ENCODE measurements at places on chromosomes 5 and 9.

- DNase-seq: no peak
These were observed 128.1 kb upstream of the NUDT12 start for GRCh38 chr5:103690676-103691075.

DNA sequence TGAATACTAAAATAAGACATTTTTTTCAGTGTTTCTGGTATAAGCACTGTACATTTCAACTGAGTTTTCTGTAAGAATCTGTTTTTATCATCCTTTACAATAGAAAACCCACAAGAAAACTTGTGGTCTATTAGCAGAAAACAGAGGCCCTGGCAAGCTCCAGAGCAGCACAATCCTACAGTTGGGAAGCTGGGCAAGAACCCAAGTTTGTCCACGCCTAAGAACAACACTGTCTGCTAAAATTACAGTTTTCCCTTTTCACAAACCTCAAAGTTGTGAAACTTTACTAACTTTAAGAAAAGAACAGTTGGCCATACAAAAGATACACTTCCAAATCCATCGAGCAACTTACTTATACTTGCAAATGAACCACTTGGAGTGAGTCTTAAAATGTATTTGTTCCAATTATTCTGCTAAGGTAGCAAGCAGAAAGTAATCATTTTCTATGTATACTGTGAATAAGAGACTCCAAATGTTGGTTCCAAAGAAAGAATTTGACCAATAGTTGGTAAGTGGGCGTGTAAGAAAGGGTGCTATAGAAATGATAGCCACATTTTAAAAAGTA is 982.0 kb upstream of the ARRDC3 start:
- DNase-seq: no peak

DNA sequence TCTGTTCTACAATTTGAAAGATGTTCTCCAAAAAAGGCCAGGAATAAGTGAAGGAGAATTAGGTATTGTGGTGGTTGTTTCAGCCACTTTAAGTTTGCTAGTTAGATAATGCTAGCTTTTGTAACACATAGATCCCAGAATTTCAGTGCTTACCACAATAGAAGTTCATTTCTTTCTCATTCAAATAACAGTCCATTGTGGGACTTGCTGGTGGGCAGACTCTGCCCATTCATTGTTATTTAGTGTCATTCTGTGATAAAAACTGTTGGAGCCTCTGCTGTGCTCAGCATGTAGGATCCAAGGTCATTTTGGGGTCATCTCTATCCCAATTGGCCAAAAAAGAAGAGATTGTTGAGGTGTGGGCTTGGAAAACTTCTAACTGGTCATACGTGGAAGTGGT is 106.8 kb downstream of the CCDC192 start:
- DNase-seq: no peak

DNA sequence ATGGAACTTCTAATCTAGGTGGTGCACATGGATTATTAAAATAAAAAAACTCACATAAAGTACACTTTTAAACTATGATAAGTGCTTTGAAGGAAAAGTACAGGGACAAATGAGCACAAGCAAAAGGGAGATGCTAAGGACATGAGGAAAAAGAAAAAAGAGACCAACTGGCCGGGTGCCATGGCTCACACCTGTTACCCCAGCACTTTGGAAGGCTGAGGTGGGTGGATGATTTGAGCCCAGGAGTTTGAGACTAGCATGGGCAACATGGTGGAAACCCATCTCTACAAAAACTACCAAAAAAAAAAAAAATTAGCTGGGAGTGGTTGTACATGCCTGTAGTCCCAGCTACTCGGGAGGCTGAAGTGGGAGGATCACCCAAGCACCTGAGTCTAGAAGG is 67.1 kb downstream of the SH3TC2 start:
- DNase-seq: no peak

- DNase-seq: no peak
These were observed 62.3 kb downstream of the HMCN2 start for GRCh38 chr9:130327781-130328348.

DNA sequence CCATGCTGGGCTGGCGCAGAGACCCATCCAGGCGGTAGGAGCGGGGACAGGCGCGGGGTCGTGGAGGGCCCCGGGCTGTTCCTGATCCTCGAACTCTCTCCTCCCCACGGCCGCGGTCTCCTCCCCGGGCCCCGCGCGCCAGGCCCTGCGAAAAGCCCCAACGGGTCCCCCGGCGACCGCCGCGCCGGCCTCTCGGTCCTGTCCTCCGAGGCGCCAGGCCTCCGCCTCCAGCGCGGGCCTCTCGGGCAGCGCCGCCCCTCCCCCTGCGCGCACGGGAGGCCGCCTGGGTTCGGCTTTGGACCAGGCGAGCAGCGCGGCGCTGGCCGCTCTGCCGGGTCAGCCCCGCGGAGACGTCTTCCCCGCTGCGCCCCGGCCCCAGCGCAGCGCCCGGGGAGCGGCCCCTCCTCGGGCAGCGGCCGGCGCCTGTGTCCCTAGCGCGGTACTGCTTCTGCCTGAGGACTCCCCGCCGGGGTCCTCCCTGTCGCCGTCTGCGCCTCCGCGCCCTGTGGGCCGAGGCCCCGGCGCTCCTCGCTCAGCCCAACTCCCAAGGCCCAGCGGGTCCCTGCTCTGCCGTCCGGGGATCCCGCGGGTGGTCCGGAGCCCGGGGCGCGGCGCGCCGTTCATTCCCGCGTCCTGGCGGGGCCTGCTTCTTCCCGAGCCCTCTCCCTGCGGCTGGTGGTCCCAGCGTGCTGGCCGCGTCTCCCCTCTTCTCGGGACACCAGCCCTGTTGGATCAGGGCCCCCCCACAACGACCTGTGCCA is 13.4 kb downstream of the COL23A1 start:
- DNase-seq: no peak

GRCh38 chr9:4095484-4095883 is 204.4 kb downstream of the GLIS3 start:
- DNase-seq: no peak

DNA sequence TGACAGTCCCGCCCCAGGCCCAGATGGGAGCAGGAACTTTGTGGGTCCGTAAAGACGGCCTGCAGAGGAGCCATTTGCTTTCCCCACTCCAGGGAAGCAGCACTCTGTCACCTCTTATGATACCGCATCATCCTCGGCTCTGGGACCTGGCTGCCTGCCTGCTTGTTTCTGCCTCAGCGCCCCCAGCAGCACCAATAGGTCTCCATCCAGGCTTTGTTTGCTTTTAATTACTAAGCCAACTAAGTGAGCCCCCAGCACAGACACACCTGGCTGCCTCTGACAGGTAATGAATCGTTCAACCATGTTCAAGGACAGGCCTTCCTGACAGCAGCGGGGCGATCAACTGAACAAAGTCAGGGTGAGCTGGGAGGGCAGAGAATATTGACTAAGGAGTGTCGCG is 141.4 kb downstream of the C5orf15 start:
- DNase-seq: no peak

DNA sequence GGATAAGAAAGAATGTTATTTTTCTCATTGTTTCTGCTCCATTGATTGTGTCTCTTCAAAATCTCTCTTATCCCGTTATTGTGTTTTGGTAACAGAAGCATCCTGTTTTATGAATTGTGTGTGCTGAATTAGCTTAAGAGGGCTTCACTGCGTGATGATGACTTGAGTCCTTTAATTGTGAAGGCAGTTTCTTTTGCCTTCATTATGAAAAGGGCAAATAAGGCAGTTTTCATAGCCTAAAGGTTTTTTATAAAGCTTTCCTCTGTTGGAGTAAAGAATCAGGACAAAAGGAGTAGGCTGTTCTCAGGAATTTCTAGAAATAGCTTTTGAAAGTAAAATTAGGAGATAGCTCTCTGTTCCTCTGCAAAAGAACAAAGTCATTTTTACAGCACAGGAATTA is 169.8 kb downstream of the FOCAD start:
- no peak for DNase-seq

DNA sequence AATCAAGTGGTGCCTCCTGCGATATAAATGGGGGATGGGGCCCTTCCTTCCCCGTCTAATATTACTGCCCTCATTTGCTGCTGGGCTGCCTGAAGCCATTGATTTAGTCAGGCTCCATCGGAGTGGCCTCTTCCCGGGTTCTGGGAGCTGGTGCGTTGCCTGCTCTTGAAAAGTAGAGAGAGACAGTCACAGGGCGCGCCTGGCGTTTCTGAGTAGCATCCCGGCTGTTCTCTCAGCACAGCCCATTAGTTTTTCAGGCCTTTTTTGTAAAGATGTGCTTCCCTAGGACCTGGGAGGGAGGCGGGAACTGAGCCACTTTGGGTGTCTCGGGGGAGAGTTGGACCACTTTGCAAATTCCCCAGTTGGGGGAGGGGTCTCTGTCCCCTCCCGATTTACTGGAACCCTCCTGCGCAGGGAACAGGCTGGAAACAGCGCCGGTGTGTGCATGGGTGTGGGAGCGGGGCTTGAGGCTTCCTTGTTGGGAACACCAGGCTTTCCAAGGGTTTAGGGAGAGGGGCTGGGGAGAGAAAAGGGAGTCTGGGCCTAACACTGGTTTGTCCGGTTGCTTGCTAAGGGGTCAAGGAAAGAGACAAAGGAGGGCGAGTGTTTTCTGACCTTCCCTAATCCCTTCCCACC is 4.7 kb downstream of the PRDM6 start:
- no peak for DNase-seq

DNA sequence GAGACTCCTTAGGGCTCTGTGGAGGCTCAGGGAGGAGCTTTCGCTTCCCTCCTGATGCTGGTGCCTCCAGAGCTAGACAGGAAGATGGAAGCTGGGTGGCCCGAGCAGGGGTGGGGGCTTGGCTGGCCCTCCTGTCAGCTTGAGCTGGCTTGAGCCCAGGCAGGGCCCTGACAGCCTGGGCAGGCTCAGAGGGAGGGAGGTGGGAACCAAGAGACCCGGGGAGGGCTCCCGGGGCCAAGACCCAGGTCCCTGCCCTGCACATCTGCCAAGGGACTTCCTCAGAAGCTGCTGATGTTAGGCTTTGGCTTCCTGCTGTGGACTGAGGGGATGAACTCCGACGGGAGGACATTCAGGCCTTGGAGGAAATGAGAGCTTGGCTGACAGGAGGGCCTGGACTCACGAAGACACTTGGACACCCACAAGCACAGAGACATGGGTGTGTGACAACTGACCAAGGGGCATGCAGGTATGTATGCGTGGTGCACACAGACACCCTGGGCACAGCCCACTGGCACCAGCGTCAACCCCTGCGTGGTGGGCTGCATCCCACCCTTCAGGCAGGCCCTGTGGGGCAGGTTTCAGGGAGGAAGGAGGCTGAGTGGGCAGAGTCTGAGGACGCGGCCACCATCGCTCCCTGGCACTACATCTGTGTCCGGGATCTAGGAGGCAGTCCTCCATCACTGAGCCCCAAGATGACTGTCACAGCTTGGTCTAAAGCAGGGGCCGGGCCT is 1.7 kb upstream of the LTC4S start:
- no peak for DNase-seq

GRCh38 chr9:122377241-122378164 is 6.7 kb downstream of the PTGS1 start:
- no peak for DNase-seq

- no peak for DNase-seq
These were observed 262.1 kb downstream of the ENC1 start for GRCh38 chr5:74378464-74378863.

- DNase-seq: peak; percentile 25
These were observed 35.9 kb downstream of the TGFBR1 start for GRCh38 chr9:99140685-99141314.

DNA sequence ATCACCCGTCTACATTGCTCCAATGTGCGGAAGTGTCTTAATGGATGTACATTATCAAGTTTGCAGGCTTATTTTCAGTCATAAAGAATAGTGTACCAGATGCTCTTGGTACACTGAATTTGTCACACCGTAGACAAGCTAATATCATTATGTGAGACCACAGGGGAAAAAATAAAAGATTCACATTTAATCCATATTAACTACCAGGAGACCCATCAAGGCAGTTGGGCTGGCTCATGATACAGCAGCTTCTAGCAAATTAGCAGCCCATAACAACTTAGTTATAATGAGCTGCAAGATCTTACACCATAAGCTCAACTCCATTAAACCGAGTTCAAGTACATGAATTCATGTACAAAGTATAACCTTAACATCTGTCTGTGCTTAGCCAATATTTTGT is 324.9 kb downstream of the CTNND2 start:
- no peak for DNase-seq
